Activated CD4-positive, alpha-beta memory T cell treated with anti-CD3 and anti-CD28 coated beads for 36 hours (primary cell): ENCODE measurements at places on chromosomes 12 and 14.

GRCh38 chr12:26410689-26411088, 215.3 kb downstream of the SSPN start:
- H3K27ac ChIP-seq: no peak overlapping the region
- H3K27me3 ChIP-seq: no peaks in the 10 kb centered on the region
- no peaks in the 10 kb centered on the region for H3K4me1 ChIP-seq
- H3K36me3 ChIP-seq: peaks cover 24% of the 10 kb centered on the region
- no peak overlapping the region for H3K4me3 ChIP-seq

DNA sequence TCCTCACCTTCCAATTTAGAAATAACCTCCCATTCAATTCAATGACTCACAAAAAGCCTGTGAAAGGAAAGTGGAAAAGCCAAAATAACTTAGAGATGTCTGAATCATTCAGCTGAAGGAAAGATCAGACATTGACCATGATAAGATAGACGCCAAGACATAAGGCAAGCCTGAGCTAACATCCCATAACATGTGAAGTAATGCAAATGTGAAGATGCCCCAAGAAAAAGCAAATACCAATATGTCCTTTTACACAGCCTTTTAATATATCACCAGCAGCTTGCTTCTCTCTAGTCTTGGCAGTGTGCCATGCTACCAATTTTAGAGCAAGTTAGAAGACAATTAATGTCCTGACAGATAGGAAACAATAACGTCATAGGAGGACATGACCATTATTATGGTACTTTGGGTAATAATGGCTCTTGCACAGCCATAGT, 2.4 kb upstream of the NUMB start:
- H3K36me3 ChIP-seq: peaks cover 2% of the 10 kb centered on the region
- no peak overlapping the region for H3K4me3 ChIP-seq
- no peak for DNase-seq
- peaks cover 53% of the 10 kb centered on the region for H3K4me1 ChIP-seq
- no peak overlapping the region for H3K27ac ChIP-seq
- H3K27me3 ChIP-seq: no peaks in the 10 kb centered on the region

DNA sequence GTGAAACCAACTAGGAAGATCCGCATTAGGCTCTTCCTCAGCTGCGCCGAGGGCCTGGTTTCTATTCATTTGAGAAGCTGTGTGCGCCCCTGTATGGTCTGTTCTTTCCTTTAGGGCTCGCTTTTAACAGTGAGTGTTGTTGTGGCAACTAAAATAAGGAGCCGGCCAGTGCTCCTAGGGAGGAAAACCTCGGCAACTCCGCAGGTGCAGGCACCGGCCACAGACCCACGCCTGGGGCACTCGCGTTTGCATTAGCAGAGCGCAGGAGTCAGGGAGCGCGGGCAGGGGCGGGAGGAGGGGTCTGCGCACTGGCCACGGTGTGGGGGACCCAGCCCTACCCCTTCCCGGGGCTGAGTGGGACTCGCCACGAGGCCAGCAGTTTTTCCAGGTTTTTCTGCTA, 50.5 kb downstream of the STX2 start:
- H3K4me3 ChIP-seq: no peak overlapping the region
- peaks cover 57% of the 10 kb centered on the region for H3K36me3 ChIP-seq
- no peak overlapping the region for H3K27ac ChIP-seq
- no peaks in the 10 kb centered on the region for H3K27me3 ChIP-seq

- no peaks in the 10 kb centered on the region for H3K27me3 ChIP-seq
- H3K27ac ChIP-seq: no peak overlapping the region
- no peaks in the 10 kb centered on the region for H3K36me3 ChIP-seq
- no peak overlapping the region for H3K4me3 ChIP-seq
Observed at GRCh38 chr12:5691943-5692342, 253.1 kb downstream of the ANO2 start.

DNA sequence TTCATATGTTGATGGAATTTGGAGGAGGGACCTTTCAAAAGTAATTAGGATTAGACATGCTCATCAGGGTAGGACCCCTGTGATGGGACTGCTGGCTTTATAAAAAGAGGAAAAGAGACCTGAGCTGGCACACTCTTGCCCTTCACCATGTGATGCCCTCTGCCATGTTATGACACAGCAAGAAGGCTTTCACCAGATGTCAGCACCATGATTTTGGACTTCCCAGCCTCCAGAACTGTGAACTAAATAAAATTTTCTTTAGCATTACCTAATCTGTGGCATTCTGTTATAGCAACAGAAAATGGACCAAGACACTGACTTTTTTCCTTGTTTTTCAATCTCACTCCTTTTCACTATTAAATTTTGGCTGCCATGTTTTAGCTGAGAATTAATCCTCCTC, 105.0 kb upstream of the TMPO start:
- H3K36me3 ChIP-seq: no peaks in the 10 kb centered on the region
- no peak for DNase-seq
- no peak overlapping the region for H3K4me3 ChIP-seq
- H3K27ac ChIP-seq: no peak overlapping the region

DNA sequence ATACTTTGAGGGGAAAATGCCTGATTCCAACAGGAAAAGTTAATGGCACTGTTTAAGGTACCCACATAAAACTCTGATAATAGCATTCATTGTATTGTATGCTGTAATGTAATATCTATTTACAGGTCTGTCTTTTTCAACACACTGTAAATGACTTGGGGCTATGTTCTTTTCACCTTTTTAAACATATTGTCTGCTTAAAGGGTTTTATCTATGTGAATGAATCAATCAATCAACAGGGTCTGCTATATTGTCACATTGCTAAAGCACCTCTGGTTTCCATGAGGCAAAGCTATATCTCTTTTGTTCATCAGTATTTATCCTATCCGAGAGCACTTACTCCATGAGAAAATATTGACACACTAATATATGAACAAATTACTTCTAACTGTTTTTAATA, 288.0 kb downstream of the SLC6A15 start:
- H3K4me3 ChIP-seq: no peak overlapping the region
- no peaks in the 10 kb centered on the region for H3K36me3 ChIP-seq
- DNase-seq: no peak
- H3K27ac ChIP-seq: no peak overlapping the region
